T follicular helper cell (primary cell): ENCODE measurements at places on chromosomes 11 and 22.

DNA sequence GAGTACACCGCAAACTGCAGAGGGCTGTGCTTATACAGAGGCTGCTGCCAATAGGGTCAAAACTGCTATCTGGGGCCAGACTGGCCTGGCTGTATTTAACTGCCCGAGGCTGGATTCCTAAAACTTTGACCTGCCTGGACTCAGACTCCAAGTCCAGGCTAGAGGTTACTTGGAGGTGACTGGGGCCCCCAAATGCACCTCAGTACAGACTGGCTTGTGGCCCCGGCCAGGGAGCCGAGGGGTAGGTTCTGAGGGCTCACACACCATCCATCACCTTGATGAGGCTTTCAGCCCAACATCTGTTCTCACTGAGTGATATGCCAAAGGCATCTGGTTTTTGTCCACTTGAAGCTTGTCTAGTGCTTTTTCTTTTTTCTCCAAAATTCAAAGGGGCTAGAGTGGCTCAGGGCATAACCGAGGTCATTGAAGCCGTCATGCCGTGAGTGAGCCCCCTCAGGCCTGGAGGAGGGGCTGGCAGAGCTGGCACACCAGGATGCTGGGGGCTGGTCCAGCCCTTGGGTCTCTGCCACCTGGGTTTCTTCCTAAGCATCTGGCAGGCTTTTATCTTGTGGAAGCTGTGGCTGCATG, 52.4 kb upstream of the TTLL12 start:
- no peak for DNase-seq

- no peak for DNase-seq
Measured at GRCh38 chr11:95045812-95046211, 3.4 kb upstream of the KDM4F start.

- no peak for DNase-seq
Measured at GRCh38 chr22:44659140-44659539, 42.9 kb upstream of the PRR5 start.

DNA sequence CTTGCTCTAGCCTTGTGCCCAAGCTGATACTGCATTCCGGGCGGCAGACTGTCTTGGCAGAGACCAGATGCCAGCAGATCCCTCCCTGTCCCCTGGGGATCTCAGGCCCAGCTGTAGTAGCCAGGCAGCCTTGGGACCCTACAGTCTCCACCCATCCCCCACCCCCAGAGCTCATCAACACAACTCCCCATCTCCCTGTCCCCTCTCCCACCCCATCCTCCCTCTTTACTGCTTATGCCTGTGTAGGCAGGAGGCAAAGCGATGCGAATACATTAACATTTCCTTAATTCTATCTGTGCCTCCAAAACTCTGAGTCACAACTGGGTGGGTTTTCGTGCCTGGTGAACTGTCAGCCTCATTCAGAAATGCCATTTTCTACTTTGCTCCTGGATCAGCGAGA, 547.6 kb downstream of the BUD13 start:
- DNase-seq, result no peak

DNA sequence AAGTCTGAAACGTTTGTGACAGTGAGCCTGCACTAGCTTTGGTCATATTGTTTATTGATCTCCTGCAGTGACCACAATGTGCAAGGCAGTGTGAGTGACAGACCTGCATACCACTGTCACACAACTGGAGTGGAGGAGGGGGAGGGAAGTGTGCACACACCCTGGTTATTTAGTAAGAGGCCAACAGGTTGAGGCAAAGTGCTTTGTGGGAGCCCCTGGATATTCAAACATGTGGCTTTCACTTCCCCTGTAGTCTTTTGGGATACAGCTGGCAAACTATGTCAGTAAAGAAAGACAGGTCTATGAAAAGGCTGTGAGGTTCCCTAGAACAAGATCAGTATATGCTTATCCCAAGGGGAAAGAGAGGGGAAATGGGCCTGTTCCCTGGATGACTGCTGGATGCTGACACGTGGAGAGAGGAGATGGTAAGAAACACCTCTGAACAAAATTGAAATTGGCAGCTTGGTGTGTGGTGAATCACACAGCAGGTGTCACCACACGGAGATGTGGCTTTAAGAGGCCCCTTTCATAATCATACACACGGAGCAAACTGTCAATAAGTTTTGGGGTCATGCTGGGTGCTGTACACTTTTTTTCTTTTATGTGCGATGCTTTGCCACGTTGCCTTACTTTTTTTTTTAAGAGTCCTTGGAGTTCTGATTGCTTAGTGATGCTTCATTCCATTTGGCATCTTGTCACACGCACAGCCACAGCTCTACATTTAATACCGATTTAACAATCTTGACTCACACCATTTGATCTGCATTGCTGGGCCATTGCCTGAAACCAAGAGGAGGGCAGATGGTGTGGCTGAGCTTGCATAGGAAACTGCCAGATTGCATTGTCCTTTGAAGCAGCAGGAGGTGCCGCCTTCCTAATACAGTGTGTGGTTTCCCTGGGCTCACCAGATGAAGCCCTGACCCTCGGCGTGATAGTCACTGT, 11.3 kb downstream of the OSBP2 start:
- DNase-seq, result no peak

- no peak for DNase-seq
Measured at GRCh38 chr11:134743820-134744195, 331.8 kb upstream of the B3GAT1 start.

- no peak for DNase-seq
Measured at GRCh38 chr22:22818861-22819855, 68.5 kb upstream of the IGLL5 start.

DNA sequence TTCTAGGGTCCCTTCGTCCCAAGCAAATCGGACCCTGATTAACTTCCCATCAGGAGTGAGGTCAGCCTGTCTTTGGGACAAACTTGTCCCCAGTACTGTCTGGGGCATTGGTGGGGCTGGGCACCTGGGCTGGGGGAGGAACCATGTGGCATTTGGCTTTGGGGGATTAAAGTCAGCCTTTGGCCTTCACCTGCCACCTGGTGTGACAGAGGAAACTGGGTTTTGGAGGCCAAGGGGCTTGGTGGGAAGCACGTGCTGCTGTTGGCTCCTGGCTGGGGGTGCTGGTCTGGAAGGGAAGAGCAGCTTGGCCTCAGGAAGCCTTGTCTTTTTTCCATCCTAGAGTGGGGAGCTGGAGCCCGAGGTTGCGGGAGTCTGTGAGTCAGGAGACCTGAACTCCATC, 78.4 kb upstream of the NECTIN1 start:
- no peak for DNase-seq

GRCh38 chr11:64885367-64886286, 7.2 kb upstream of the EHD1 start:
- no peak for DNase-seq

DNA sequence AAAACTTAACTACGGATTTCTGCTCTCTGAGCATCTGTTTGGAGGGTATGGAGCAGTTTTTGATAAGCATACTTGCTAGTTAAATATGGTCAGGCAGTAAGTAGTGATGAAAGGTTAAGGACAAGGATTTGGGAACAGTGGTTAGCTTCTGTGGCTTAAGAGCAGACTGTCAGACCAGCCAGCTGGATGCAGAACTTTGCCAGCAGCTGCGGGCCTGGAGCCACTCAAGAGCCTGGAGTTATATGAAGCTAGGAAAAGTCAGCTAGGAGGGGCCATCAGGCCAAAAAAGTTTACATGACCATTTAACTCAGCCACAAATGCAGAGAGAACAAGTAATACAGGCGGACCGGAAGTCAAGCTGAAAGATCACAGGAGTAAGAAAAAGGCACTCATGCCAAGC, 1817.7 kb downstream of the LRRC4C start:
- no peak for DNase-seq

- DNase-seq, result no peak
Measured at GRCh38 chr11:109043315-109043714, 378.4 kb downstream of the DDX10 start.

DNA sequence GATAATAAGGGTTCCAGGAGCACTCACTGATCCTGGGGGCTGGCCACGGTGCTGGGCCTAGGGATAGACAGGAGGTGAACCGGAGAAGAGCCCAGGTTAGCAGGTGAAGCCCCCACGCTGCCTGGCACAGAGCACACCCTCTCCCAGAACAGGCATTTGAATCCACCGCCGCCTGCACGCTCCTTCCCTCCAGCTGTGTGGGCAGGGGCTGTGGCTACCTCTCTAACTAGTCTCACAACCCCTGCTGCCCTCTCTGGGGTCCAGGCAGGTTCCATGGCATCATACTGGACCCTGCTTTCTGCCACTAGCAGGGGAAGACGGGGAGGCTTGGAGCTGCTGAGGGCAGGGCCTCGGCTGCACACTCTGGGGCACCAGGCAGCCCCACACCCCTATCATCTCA, 358.0 kb downstream of the CTTN start:
- DNase-seq, result no peak

- no peak for DNase-seq
Measured at GRCh38 chr11:94184846-94185245, 56.2 kb downstream of the PANX1 start.

GRCh38 chr11:62508336-62509058, 38.1 kb downstream of the AHNAK start:
- DNase-seq, result no peak

GRCh38 chr22:33163815-33164214, 105.6 kb upstream of the SYN3 start:
- DNase-seq, result no peak

DNA sequence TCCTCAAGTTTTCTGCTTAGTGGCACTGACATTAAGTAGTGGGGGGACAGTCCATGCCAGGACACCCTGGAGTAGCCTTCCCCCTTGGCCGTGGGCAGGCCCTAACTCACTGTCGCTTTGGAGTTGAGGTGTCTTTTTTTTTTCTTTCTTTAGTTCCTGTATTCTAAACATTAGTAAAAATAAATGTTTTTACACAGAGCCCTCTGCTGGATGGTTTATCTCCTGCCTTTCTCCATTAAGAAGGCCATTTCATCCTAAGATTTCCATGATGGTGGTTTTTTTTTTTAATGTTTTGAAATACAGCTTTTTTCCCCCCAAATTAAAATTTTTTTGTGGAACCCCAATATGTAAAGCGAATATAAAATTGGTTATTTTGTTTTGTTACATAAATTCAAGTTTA, 1.8 kb upstream of the TIGD3 start:
- no peak for DNase-seq

- DNase-seq, result no peak
Measured at GRCh38 chr22:45628515-45628914, 43.1 kb upstream of the ATXN10 start.

DNA sequence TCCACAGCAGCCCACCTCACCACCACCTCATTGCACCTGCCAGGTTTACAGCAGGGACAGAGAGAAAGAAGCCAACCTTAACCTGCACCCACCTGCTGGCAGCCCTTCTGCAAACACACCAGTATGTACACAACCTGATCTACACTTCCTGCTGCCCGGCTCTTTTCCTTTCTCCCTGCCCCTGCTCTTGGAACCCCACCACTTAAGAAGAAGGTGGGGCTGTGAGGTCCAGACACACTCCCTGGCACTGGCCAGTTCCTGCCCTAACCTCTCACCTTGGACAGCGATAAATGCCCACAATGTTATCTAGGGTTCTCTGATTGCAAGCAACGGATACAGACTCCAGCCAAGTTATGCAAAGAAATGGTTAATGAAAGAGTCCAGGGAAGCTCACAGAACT, 10.8 kb upstream of the SLC35C1 start:
- DNase-seq, result no peak
